ENCODE measurements at places on chromosomes 6 and 20.
A peak's percentile ranks its signal among the peaks of the same experiment; 100 is the strongest.

GRCh38 chr6:92132457-92132856 lies 1286.9 kb downstream of the EPHA7 start:
- no peak for DNase-seq

- no peak for DNase-seq
These were observed 15.1 kb upstream of the MBOAT1 start for GRCh38 chr6:20227350-20227749.

GRCh38 chr20:63966172-63966943 lies 3.4 kb downstream of the ZNF512B start:
- DNase-seq = no peak

DNA sequence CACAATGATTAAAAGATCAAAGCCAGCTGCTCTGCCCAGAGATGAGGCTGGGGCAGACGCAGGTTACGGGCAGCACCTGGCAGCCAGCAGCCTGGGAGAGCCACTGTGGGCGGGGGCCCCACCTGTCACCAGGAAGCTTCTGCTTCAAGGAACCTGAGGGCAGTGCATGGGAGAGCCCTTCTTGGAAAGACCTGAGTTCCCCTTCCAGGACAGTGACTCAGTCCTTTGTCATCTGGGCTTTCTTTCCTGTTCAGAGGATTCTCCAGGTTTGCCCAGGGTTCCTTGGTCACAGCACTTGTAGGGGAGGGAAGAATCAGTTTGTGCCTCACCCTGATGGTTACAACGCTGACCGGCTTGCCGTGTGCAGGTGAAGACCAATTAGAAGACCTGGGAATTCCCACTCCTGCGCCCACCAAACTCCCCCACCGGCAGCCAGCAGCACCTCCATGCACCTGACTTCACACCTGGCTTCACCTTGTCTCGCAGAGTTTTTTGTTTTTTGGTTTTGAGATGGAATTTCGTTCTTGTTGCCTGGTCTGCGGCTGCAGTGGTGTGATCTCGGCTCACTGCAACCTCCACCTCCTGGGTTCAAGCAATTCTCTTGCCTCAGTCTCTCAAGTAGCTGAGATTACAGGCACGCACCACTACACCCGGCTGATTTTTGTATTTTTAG lies 2.0 kb downstream of the ZBP1 start:
- DNase-seq = peak; percentile 24

DNA sequence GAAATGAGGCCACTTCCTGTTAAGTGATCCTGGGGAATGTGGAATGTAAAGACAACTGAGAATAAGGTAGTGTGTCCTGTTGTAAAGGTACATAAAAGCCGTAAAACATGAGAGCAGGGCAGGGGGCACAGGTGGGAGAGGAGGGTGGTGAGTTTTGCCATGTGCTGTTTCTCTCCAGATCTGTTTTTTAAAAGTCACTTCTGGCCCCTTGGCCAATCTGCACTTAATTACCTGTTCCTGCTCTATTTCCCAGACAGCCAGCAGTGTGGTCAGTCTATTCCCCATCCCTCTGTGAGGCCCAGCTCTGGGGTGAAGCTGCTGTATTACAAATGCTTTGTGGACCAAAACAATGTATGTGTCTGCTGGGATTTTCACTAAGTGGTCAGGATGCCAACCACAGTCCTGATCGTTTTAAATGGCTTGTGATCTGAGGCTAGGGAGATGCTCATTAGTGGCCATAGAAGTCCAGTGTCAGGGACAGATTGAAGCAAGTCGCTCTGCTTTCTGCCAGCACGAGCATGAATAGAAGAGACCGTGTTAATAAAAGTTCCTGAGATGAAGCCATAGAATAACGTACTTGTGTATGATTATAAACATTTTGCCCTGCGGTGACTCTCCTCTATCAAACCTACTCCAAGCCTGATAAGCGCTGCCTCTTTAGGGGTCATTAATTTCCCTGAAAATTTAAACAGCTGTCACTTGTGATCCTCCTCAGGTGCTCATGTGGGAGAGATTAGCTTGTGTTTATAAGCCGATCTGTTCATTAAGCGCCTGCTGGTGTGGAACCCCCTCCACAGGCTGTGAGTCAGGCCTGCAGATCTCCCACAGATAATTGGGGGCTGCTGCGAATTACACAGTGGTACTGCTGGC lies 111.8 kb upstream of the CENPW start:
- DNase-seq = peak; percentile 98

- DNase-seq = no peak
These were observed 117.0 kb downstream of the MYLK4 start for GRCh38 chr6:2633736-2634135.

DNA sequence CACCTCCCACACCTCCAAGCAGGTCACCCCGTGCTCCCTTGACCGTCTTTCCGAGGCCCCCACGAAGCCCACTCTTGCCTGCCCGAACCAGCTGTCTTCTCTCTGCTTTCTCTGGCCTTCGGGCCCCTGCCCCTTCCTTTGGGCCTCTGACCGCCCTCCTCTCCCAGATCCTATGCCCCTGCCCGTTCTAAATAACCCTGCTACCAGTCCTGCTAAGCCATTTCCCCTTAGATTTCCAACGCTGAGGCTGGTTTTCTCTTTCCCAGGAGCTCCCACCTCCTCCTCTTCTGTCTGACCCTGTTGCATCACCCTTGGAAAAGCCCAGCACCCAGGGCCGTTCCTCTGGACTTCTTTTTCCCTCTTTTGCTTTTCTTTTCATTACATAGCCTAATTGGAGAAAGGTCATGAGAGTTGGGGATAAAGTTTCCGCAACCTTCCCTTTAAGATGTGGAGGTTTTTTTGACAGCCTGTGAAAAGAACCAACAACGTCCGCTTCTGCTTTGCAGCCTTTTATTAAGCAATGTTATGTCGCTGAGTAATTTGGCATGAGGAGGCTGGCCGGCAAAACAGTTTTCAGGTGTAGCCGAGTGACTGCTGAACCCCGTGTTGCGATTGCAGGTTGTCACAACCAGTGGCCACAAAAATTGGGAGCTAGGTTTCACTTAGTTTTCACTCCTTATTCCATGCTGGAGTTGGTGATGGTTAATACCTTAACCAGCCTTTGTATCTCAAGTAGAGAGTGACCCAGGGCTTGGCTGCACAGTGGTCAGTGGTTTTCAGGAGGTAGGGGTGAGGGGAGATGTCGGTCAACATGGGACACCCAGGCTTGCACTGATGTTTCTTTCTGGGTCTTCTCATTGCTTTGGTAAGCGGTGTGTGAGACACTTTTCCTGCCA lies 970 bp downstream of the BLTP3A start:
- peak; percentile 62 for DNase-seq

- DNase-seq = no peak
These were observed 193.4 kb downstream of the BACH2 start for GRCh38 chr6:90103056-90103800.

GRCh38 chr20:2859330-2860121 lies 13.8 kb upstream of the PTPRA start:
- no peak for DNase-seq

All from NCI-H82 (cell line).